ENCODE measurements at places on chromosomes 2 and 18.

DNA sequence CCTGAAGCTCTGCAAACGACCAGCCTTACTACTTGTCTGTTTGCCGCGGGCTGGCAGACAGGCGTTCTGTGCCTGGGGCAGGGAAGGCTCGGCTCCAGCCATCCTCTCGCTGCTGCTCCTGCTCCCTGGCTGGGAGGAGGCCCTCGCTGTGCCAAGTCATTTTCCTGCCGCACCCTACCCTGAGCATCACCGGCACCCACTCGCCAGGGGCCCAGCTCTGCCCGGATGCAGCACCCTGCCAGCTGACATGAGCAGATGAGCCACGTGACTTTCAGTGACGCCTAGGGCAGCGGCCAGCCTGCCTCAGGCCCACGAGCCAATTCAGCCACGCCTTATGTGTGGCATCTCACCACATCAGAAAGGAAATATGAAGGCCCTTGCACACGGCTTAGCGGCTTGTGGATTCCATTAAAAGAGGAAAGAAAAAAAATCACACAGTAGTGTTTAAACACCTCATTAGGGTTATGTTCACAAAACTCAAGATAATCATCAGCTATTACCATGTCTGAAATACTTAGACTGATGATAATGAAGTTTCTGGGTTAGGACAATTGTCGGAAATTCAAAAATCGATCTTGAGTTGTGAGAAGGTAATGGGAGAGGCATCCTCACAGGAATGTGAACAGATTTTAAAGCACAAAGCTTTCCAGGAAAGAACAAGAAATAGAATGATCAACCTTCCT, 250.5 kb downstream of the TWIST2 start:
- DNase-seq, result no peak

DNA sequence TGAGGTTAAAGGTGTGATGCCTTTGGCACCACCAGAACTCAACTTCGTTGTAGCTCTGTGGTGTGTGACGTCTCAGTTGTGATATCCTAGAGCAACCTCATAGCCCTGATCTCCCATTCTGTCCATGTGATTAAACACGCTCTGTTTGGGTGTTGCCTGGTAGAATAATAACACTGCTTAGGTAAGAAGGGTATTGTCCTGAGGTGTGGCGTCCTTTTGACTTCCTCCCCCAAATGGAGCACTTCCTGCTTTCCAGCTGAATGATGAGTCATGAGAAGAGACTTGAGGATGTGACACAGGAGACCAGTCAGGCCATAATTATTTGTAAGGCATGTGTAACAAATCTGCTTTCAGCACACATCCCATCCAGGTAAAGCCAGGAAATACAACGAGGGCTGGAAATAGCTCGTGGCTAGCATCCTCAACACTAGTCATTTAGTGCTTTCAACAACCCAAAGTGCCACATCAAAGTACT, 100.7 kb downstream of the RAPGEF4 start:
- DNase-seq, result peak; percentile 8

DNA sequence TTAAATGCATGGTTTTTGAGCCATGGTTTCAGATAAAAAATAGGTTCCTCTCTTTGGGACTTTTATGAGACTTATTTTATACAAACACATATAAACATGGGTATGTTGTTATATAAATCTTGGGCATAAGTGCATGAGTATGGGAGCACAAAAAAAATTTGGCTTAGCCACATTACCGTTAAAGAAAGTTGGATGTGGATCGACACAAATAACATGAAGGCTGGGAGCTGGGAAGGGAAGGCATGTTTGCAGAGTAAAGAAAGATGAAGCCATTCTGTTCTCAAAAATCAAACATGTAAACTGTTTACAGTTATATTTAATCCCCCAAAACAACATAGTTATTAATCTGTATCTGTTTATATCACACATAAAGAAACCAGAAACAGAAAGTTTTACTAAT, 313.8 kb downstream of the NRXN1 start:
- DNase-seq, result no peak

- DNase-seq, result no peak
Measured at GRCh38 chr18:27400001-27400400, 214.9 kb upstream of the CHST9 start.

DNA sequence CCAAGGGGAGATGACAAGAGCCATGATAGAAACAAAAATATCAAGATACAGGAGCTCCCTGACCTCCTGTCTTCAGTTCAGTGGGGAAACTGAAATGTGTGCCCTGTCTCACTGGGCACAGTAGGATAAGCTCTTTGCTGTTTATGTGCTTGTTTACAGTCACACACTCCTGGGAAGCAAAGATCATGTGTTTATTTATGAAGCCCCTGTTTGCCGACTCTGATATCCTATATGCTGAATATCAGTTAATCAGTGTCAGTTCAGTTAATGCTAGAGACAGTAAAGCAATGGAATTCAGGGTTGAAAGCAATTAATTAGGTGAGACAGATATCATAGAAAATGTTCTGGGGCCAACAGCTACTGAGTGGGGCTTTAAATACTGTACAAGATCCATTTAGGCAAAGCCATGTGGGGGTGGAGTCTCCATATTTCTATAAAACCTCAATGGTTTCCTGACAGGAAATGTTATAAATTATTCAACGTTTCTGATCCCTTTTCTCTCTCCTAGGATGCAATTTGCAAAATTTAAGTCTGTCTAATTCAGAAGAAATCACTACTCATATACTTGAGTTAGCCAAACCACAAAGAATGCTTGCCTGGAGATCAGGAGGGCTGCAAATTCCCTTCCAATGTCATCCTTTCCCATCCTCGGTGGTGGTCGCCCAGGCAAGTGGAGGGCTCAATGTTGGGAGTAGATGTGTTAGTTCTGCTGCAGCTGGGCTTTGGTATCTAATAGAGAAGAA, 551.3 kb downstream of the CMPK2 start:
- no peak for DNase-seq

GRCh38 chr2:25955869-25956535, 26.3 kb downstream of the KIF3C start:
- no peak for DNase-seq

DNA sequence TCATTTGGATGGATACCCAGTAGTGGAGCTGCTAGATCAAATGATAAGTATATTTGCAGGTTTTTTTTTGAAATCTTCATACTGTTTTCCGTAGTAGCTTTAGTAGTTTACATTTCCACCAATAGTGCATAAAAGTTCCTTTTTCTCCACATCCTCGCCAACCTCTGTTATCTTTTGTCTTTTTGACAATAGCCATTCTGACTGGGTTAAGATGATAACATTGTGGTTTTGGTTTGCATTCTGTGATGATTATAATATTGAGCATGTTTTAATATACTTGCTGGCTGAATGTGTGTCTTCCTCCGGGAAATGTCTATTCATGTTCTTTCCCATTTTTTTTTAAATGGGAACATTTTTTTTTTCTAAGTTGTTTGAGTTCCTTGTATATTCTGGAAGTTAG, 260.0 kb downstream of the GULP1 start:
- no peak for DNase-seq

GRCh38 chr18:26746826-26747475, 118.6 kb downstream of the AQP4 start:
- DNase-seq, result no peak

DNA sequence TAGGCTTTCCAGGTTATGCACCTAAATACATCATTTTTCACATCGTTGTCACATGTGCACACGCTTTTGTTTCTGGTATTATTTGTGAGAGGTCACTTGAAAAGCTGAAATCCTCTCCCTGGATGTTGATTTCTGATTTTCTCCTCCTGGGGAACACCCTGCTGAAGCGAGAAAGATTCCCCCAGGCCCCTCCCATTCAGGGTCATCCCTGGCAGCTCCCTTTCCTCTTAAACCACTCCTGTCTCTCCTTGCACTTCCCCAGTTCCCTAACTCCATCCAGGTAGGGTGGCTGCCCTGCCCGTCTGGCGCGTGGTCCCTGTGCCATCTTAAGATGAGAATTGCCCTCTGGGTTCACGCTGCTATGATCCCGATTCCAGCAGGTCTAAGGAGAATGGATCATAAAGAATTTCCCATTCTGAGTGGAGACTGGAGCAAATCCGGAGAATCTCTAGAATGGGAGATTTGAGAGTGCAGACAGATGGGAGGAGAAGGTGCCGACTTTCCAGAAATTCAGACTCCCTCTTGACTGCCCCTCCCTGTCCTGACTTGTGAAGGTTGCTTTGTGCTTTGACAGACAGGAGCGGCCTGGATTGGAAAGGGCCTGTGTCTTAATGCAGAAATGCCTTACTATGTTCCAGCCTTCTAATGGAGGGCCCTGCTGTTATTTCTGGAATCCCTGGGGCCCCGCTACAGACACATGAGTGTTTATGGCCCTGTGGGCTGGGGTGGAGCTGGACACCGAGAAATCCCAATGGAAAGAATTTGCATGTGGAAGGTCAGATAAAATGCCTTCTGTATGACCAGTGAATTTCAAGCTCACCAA, 1.3 kb upstream of the YWHAQ start:
- DNase-seq, result no peak

DNA sequence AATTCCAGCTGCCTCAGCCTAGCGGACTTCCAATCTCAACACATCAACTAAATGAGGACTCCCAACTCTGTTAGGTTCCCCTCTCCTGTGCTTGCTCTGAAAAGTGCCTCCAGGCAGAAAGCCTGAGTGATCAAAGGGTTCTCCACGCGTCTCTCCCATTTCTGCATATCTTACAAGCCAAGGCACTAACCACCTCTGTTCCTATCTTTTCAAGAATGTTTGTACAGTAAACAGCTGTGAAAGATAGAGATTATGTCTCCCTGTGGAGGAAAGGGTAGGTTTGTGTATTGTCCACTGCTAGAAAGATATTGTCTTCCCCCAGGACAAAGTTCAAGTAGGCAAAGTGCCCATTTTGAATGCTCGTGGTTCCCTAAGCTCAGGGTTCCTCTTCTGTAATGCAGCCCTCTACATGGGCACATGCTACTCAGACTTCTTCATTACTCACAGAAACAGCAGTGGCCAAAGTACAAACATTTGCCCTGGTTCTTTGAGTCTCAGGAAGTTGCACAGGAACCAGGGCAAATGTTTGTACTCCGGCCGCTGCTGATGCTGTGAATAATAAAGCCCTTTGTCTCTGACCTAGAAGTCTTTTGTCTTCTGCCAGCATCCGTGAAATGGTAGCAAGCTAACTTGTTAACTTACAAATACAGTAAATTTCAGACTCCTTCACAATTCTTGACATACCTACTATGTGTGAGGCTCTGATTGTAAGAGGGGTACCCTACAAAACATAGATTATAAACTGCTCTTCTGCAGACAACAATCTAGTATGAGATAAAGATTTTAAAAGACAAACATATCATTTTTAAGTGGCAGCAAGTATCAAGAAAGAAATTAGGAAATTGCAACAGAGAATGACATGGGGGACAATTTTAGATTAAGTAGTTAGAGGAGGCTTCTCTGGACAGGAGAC, 44.5 kb downstream of the PKDCC start:
- DNase-seq, result no peak

DNA sequence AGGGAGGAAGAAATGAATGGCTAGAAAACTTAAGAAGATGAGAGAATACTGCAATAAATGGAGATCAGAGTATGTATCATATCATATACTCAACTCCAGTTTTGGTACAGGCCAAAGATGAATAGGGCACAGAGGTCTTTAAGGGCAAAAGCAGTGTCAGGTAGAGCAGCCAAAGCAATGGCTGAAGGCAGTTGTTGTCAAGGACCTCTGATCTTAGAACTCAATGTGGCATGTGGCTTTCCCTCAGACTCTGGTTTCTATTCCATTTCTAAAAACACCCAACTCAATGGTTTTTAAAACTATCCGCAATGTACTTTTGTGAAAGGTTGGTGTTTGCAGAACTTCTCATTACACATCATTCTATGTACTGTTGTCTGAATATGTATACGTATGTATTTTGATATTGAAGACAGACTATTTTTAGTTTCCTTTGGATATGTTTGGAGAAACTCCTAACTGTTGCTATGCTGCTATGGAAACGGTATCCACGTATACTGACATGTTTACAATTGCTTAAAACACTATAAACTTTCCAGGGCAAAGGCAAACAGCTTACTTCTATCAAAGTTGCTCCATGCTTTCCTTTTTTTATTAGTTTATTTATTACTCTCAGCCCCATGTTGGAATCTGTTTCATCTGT, 58.1 kb upstream of the PELI1 start:
- DNase-seq, result peak; percentile 72

DNA sequence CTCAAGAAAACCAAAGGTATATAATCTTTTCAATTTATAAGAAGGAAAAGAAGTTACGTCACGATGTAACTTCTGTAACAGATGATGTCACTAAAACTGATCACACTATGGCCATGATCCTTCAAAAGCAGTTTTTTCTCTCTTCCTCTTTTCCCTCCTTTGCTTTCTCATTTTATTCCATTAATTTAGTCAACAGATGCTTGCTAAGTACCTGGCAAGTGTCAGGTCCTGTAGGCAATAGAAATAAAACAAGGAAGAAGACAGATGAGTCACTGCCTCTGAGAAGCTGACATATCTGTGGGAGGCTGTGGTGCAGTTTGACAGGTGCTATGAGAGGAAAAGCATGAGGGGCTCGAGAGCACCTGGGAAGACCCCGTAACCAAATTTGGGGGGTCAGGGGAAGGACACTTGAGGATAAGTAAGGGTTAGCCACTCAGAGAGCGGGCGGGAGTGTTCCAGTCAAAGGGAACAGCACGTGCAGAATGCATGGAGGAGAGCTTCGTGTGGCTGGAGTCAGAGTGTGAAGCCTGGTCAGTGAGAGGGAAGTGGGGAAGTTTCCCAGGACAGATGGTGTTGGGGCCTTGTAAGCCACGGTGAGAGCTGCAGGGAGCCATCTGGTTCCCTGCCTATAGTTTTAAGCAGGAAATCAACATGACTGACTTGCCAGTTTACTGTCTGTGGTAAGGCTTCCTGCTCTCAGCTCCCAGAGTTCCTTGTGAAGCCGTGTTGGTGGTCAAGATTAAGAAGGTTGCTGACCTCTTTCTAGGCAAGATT, 198.8 kb upstream of the FOSL2 start:
- no peak for DNase-seq

DNA sequence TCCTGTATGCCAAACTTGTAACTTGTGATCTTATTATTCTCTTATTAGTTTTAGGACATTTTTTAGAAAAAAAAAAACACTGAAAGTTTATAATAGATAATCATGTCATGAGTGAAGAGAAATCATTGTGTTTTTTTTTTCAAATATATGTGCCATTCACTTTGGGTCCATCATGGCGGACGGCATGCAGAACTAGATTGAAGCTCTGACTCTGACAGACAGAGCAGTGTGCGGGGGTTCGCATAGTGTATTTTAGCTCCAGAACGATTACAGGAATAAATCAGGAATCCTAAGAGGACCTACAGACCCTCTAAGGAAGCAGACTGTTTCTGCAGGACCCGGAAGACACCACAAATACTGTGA, 484.4 kb upstream of the REG3G start:
- no peak for DNase-seq

- DNase-seq, result no peak
Measured at GRCh38 chr18:62778976-62779869, 63.9 kb downstream of the PHLPP1 start.

GRCh38 chr2:48148841-48149430, 242.6 kb upstream of the FBXO11 start:
- no peak for DNase-seq

- DNase-seq, result no peak
Measured at GRCh38 chr2:54613386-54613785, 110.1 kb upstream of the EML6 start.

- DNase-seq, result no peak
Measured at GRCh38 chr2:162430323-162430722, 86.4 kb downstream of the GCA start.

- no peak for DNase-seq
Measured at GRCh38 chr18:43863180-43863579, 585.9 kb upstream of the SYT4 start.

- no peak for DNase-seq
Measured at GRCh38 chr2:150280231-150280630, 207.2 kb downstream of the RND3 start.

- DNase-seq, result no peak
Measured at GRCh38 chr2:61967262-61967661, 61.8 kb downstream of the COMMD1 start.

GRCh38 chr2:111627256-111627655, 256.7 kb downstream of the ANAPC1 start:
- DNase-seq, result no peak
